NCI-H510A (cell line): ENCODE measurements at places on chromosomes 7 and 10.

GRCh38 chr7:109950821-109951564 lies 1139.9 kb upstream of the LRRN3 start:
- no peak for DNase-seq

DNA sequence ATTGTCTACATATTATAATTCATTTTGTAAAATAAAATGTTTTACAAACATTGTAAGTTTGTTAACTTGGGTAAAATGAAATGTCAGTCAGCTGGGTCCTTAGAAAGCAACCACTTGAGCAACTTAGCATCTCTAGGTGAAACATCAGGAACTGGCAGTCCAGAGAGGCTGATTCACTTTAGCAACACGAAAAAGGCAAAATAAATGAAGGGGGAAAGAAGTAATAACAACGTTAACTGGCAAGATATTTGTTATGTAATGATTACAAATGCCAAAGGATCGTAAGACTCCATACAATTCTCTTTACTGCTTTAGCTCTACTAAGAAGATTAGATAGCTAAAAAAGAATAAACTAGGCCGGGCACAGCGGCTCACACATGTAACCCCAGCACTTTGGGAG lies 5.0 kb downstream of the PDZD8 start:
- DNase-seq, result no peak

- DNase-seq, result no peak
These were observed 76.4 kb downstream of the MAGI2 start for GRCh38 chr7:79377097-79377496.

GRCh38 chr10:80504158-80504811 lies 33.4 kb upstream of the SH2D4B start:
- no peak for DNase-seq

GRCh38 chr7:77370606-77371005 lies 45.5 kb downstream of the GSAP start:
- DNase-seq, result no peak

- DNase-seq, result no peak
These were observed 47.7 kb downstream of the HHEX start for GRCh38 chr10:92737484-92737883.

- no peak for DNase-seq
These were observed 1026.9 kb upstream of the C7orf33 start for GRCh38 chr7:147563669-147564068.

- DNase-seq, result no peak
These were observed 55.0 kb upstream of the NKX6-2 start for GRCh38 chr10:132840698-132841614.

DNA sequence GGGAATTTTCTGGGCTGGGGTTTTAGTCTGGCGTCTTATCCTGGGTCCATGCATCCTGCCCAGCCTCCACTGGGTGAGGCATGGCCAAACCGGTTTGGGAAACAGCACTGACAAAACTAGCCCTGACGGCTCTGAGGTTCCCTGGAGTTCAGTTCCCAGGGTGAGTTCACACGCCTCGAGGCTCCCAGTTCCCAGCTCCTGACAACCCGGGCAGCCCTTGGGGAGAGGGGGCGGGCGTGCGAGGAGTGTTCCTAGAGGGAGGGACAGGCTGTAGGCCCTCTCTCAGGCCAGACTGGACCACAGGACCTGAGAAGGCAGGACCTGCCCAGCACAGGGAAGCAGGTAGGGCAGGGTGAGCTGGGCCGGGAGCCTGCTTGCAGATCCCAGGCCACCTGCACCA lies 82.3 kb upstream of the PPIF start:
- DNase-seq, result no peak

GRCh38 chr10:43653746-43654145 lies 5.1 kb upstream of the ZNF32 start:
- no peak for DNase-seq

- DNase-seq, result no peak
These were observed 149.2 kb downstream of the XPNPEP1 start for GRCh38 chr10:109774121-109774440.

DNA sequence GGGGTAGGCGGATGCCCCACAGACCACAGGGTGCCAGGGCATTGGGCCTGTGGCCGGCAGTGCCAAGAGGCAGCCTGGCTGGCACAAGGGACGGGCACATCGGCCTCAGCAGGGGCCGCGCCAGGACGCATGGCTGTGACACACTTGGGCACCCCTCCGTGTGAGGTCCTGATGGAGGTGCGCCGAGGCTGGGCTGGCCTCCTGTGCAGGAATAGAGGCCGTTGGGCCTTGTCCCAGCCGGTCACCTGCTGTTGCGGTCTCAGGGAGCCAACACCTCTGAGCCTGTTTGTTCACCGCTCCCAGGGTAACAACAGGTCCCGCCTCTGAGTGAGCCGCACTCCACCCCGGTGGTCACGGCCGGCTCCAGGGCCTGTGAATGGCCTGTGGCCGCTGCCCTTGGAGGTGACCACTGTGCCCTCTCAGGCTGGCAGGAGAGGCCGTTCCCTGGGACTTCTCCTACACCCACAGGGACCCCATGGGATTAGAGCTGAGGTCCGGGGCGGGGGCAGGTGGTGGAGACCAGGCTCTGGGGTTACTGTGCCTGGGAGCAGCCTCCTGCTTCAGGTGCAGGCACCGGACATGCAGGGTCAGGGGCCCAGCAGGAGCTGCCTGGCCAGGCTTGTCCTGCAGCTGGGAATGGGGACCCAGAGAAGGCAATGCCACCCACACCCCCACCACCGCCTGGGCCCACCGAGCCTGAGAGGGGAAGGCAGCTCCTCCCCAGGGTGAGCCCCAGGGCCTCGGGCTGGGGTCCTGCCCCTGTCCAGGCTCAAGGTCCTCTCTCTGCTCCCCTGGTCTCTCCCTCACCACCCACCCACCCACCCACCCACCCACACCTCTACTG lies 12.0 kb downstream of the PWWP2B start:
- DNase-seq, result peak; percentile 55

GRCh38 chr10:22420787-22421517 lies 75.7 kb downstream of the SPAG6 start:
- DNase-seq, result no peak

- DNase-seq, result no peak
These were observed 51.8 kb downstream of the MARCHF5 start for GRCh38 chr10:92342796-92343195.

GRCh38 chr7:72053292-72053691 lies 358.8 kb downstream of the CALN1 start:
- no peak for DNase-seq

GRCh38 chr7:30549931-30550493 lies 44.7 kb upstream of the GARS1 start:
- DNase-seq, result no peak

GRCh38 chr7:117188949-117189592 lies 133.8 kb downstream of the WNT2 start:
- no peak for DNase-seq

DNA sequence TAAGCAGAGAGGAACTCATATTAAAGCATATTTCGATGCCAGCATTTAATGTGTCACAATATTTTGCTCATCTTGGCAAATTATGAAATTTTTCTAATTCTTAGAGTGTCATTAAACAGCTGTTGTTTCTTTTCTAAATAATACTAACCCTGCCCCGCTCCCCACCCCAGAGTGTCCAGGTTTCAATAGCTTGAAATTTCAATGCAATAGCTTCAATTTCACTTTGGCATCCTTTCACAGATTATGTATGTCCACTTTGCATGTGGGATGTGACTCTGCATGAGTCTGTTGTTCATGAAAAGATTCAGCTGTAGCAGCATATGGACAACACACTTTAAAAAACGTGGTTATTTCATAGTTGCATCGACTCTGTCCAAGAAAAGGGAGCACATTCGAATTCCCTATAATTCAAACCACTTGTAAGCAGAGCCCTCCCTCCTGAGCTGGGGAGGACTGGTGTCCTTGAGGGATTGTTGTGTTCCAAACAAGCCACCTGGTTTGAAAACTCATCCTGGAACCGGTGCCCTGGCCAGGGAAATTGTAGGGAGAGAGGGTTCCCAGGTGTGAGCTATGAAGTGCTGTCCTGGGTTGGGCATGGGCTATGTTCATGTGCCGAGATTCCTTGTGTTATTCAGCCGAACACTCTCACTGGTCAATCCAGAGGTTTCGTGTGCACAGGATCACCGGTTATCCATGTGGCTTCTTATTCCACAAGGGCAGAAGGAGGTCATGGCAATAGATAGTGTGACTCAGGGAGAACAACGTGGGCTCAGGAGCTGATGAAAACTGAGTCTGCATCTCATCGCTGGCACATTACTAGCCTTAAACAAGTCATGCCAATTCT lies 64.6 kb upstream of the CREB5 start:
- no peak for DNase-seq

- DNase-seq, result no peak
These were observed 33.4 kb downstream of the PARD3 start for GRCh38 chr10:34781711-34782110.

DNA sequence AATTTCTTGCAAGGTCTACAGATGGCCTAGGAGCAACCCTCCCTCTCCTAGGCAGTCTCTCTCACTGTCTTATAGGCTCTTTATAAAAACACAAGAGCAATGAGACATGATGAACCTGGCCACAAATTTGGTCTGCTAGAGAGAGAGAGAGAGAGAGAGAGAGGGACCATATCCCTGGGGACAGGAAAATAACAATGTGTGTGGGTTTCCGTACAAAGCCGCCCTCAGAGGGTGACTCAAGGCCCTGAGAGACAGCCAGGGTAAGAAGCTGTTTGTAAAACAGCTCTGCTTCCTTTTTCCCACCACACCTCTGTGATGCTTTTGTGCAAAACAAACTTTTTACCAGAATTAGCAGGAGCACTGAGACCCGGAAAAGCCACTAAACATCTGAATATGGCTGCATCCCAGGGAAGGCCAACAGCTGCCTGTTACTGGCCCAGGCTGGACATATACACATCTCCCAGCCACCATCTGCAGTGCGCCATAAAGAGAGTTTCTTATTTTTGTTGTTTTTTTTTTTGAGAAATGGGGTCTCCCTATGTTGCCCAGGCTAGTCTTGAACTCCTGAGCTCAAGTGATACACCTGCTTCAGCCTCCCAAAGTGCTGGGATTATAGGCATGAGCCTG lies 18.4 kb downstream of the GIMAP5 start:
- no peak for DNase-seq

- no peak for DNase-seq
These were observed 223.1 kb upstream of the PPP2R2D start for GRCh38 chr10:131677671-131678070.

GRCh38 chr10:101724446-101724845 lies 29.5 kb upstream of the FBXW4 start:
- DNase-seq, result no peak

GRCh38 chr10:70742537-70743429 lies 42.4 kb downstream of the TBATA start:
- no peak for DNase-seq

DNA sequence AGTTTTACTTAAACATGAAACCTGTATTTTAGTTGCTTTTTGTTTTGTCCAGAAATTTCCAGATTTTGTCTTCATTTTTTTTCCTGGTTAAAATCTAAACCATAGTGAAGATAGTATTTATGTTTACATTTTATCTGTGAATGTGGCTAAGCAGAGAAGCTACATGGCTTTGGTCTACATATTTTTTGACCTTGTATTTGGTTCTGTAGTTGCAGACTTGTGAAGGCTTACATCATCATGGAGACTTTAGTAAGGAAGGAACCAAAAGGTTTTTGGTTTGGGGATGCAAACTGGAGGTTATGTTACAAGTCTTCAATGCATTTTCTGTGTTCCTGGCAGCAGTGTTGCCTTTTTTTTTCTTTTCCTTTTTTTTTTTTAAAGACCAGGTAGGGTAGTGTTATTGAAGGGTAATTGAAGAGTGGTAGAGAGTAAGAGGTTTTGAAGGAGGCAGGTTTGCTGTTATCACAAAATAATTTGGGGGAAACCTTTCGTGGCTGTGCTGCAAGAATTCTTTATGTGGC lies 30.9 kb upstream of the VDAC2 start:
- DNase-seq, result no peak

GRCh38 chr10:80697926-80698325 lies 160.2 kb downstream of the SH2D4B start:
- DNase-seq, result no peak

DNA sequence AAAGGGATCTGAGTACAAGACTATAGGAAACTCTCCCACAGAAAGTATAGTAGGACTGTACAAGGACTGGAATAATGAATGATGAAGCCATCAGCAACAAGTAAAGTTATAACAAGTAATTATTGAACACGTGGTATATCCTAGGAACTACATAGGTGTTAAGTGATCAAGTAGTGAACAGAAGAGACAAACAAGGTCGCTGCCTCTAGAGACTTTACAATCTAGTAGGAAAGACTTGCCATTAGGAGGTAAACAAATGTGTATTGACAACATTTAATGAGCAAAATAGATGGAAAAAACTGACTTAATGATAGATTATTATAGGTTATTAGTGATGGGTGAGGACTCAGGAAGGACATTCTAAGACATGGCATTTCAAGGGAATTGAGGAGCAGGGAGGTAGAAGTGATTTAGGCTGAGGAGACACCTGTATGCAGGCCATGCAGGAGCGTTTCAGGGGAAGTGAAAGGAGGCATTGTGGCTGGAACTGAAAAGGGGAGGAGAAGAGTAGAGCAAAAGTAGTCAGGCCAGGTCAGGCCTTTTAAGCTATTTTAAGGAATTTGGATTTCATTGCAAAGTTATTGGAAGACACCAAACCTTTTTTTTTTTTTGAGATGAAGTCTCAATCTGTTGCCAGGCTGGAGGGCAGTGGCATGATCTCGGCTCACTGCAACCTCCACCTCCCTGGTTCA lies 8.5 kb upstream of the GLCCI1 start:
- DNase-seq, result no peak

- DNase-seq, result no peak
These were observed 6.7 kb downstream of the EIF4EBP2 start for GRCh38 chr10:70410608-70411007.

- peak; percentile 89 for DNase-seq
These were observed 4.9 kb downstream of the COL17A1 start for GRCh38 chr10:104080762-104081161.

GRCh38 chr7:91039033-91039432 lies 225.2 kb upstream of the FZD1 start:
- DNase-seq, result no peak

- no peak for DNase-seq
These were observed 323.3 kb upstream of the ZNF32 start for GRCh38 chr10:43971981-43972380.

DNA sequence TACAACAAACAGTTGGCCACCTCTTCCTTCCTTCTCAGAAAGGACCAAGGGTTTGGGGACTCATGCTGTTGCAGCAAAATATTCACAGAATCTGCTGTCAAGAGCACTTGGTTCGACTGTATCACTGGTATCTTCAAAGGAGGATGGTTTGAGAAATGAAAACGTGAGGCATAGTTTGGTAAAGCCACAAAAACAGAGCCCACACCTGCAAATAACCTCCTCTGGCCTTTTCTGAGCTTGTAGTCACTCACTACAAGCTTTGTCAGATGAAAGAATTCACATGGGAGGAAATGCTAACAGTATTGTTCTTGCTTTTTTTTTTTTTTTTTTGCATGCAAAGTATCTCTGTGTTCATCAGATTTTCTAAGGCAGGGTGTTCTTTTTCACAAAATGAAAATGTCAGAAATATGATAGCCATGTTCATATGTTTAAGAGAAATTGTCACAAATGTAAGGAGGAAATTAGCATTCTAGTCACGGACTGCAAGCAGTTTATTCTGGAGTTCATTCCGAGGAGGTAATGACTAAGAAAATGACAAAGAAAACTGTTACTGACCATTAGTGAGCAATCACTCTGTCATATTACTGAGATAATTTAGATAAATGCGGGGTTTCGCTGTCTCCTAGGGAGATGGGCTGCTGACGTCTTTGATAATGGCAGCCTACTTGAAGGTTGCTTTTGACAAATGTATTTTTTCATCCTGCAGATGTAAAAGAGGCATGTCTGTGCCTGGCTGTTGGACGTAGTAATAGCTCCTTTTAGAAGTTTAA lies 117.8 kb upstream of the MYO3A start:
- no peak for DNase-seq

- no peak for DNase-seq
These were observed 22.6 kb downstream of the PALS2 start for GRCh38 chr7:24595671-24596418.
